ENCODE measurements at places on chromosomes 2 and 18. TPM values are rescaled to one million over a fixed set of nuclear protein-coding genes. Genes with fewer than 3 reads are reported as not detected.

The GALR1 gene
- total RNA-seq = not detected

The ALPP gene
- not detected for total RNA-seq

DNA sequence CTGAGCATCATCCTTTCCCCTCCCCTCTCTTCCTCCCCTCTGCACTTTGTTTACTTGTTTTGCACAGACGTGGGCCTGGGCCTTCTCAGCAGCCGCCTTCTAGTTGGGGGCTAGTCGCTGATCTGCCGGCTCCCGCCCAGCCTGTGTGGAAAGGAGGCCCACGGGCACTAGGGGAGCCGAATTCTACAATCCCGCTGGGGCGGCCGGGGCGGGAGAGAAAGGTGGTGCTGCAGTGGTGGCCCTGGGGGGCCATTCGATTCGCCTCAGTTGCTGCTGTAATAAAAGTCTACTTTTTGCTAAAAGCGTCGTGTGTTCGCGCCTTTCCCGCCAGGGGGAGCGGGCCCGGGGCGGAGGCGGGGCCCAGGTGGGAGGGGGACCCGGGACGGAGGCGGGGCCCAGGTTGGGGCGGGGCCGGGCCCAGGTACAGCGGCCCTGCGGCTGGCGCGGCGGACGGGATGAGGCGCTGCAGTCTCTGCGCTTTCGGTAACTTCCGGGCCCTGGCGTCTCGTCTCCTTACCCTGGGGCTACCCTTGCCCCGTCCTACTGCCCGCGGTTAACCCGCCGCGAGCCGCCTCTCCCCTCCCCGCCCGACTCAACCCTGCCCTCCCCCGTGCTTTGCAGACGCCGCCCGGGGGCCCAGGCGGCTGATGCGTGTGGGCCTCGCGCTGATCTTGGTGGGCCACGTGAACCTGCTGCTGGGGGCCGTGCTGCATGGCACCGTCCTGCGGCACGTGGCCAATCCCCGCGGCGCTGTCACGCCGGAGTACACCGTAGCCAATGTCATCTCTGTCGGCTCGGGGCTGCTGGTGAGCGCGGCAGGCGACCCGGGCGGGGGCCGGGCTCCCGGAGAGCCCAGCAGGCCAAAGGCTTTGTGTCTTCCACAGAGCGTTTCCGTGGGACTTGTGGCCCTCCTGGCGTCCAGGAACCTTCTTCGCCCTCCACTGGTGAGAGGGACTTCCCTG lies at the start of gene KRTCAP3:
Gene KRTCAP3 (plus strand): TSS at position 424 of the 962 bp plus-strand sequence. CDS start 32 bp downstream, at position 456.
- no peak for DNase-seq

DNA sequence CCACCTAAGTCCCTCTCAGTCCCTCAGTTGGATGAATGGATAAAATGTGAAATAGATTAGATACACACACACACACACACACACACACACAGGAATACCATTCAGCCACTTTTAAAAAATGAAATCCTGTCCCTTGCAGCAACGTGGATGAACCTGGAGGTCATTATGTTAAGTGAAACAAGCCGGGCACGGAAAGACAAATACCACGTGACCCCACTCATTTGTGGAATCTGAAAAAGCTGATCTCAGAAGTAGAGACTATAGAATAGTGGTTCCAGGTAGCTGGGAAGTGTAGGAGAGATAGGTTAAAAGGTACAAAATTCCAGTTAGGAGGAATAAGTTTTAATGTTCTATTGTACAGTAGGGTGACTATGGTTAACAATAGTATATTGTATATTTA lies 31.0 kb downstream of the TTC32 start:
- no peak for DNase-seq

DNA sequence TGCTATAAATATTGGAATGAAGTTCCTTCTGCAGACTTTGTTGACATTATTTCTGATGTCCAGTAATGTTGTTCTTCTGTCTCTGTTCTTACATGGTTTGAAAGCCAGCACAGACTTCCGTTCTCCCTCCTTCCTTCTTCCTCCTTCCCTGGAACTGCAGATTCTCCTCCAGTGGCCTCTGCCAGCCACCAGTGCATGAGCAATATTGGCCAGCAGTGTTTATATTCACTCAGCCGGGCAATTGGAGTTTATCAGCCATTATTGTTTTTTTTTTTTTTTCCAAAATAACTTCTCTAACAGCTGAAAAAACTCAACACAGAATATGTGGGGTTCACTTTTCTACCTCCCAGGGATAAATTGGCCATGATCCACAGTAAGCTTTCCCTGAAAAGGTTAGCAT lies 86.8 kb downstream of the ADCYAP1 start:
- DNase-seq = no peak

Data from lower leg skin (tissue), 4 donors.